ENCODE measurements at places on chromosomes 7 and 10.
A peak's percentile ranks its signal among the peaks of the same experiment; 100 is the strongest.

- no peak for DNase-seq
Measured at GRCh38 chr10:102358712-102359382, 36.7 kb upstream of the NFKB2 start.

- no peak for DNase-seq
Measured at GRCh38 chr7:150341263-150342120, at the start of gene RARRES2. Gene RARRES2 (minus strand): TSS chr7:150341629. CDS start chr7:150340609, 1,020 bp downstream.

- DNase-seq: no peak
Measured at GRCh38 chr10:132451506-132452215, 54.7 kb downstream of the PWWP2B start.

DNA sequence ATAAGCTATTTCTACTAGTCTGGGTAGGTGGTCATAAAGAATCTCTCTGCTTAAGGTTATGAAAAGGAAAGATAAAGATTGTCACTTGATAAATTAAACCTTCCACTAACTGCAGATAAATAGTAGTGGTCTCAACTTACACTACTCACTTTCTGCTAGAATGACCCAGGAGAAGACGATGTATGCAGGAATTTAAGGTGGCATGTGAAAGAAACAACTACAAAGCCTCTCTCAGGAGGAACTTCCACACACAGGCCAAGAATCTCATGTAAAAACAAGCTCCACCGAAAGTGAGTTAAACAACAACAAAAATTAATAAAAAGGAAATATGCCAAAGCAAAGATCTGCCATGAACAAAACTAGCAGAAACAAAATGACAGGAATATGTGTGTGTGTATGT, 165.4 kb downstream of the CDC14C start:
- DNase-seq: no peak

DNA sequence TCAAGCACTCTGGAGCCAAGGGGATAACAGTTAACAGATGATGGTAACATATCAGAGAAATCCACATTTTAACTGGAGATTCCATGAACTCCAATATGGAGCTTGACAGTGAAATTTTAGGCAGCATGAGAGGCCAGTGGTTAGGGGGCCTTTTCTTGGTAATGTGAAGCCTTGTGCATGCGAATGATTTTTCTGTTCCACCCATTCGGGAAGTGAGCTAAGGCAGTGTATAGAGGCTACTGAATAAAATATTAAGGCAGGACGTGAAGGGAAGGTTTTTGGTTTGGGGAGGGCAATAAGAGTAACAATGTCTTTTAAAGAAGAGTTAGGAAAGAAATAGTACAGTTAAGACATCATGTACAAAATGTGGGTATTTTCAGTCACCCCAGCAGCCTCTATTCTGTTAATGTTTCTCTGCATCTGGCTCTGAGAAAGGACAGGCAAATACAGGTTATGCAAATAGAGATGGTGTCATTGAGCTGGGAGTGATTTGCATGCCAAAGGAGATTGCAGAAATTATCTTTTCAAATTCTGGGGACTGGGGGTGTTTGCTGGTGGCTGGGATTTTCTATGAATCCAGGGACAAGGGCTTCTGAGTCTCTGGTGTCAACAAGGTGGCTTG, 6.8 kb upstream of the TAS2R60 start:
- DNase-seq: no peak

GRCh38 chr10:76649723-76650127, 987.9 kb downstream of the KCNMA1 start:
- peak; percentile 81 for DNase-seq

- DNase-seq: peak; percentile 40
Measured at GRCh38 chr10:93816123-93816747, 58.5 kb downstream of the LGI1 start.

DNA sequence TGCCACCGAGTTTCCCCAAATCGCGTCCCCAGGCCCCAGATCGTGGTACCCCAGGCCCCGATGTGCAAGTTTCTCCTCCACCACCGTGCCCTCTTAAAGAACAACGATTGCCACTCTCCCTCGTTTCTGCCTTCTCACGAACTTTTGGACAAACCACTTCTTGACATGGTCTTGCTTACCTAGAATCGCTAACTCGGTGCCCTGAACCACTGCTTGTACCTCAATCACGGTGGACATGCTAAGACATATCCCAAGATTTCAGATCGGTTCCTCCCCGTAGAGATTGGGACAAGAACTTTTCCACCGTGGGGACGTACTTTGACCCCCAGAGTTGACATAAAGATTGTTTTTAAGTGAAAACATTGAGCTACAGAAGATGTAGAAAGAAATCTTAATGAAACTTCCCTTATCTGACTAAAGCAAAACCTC, 477 bp upstream of the ZC3HAV1 start:
- no peak for DNase-seq

- no peak for DNase-seq
Measured at GRCh38 chr10:59553162-59553900, 156.3 kb downstream of the SLC16A9 start.

DNA sequence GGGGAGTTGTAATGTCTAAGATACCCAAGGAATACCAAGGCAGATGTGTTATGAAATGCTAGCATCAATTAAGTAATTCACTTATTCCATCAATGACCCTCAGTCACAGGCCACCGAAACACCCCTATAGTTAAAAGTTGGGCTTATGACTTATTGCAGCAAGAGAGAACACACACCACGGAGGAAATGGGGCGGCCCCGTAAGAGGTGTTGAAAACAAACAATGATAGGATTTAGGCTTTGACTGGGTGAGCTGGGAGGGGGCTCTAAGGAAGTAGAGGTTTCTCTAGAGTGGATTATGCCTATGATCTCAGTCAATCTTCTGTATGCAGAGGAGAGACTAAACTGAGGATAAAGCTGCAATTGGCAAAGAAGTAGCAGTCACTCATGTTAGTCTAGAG, 45.4 kb upstream of the PRKCQ start:
- DNase-seq: no peak

GRCh38 chr10:55631071-55631654, 729.9 kb downstream of the ZWINT start:
- DNase-seq: peak; percentile 5

DNA sequence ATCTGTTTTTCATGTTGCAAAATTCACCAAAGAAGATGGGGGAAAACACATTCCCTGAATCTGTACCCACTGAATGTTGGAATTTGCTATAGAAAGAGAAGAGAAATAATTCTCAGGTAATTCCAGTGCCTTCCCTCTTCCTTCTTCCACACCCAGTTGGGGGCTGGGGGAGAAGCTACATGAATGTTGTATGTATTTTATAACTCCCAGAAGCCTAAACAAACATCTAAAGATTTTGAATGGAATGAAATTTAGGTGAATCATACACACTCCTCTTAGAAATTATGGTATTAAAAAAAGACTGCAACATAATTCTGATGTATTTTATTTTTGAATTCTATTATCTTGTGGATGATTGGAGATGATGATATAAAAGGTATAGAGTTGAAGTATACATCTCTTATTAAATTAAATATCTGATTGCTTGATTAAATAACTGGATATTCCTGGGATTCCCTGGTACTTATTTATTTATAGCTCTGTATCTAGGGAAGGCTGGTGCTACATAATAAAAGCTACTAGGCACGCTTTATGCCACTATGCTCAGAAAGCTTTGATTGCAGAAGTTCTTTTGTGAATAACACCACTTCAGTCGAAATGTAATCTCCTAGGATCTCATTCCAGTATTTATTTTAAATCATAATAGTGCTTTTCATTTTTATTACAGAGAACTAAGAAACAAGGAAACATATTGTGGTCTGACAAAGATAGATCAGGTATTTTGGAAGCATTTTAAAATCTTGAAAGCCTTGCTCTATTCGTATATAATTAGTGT, 98.5 kb downstream of the MCU start:
- DNase-seq: no peak

- DNase-seq: peak; percentile 73
Measured at GRCh38 chr7:47497367-47498096, 84.4 kb downstream of the TNS3 start.

All from inflammatory macrophage treated with lipopolysaccharide for 1 hour (primary cell).